ENCODE measurements at places on chromosomes 3 and 15.

DNA sequence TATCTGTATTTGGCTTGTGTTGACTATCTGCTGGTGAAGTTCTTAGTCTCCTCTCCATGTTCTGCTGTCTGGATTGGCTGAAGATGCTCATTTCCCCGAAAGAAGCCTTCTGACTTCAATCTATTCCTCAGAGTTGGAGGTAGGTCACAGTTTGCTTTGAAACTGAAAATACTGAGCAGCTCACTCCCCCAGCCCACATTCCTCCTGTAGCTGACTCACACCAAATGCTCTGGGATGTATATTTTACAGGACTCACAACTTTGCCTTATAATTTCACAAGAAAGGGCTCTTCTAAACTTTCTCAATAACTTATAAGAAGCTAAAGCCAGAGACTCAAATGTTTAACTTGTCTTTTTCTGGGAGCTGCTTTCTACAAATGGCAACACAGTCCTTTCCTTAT lies 36.3 kb upstream of the SNX4 start:
- no peak for DNase-seq

- DNase-seq, result peak; percentile 6
Measured at GRCh38 chr3:127044996-127045395, 62.1 kb downstream of the PLXNA1 start.

- no peak for DNase-seq
Measured at GRCh38 chr3:101876142-101876541, 26.8 kb downstream of the NFKBIZ start.

GRCh38 chr3:129343643-129344360 lies 65.1 kb downstream of the HMCES start:
- no peak for DNase-seq

- DNase-seq, result no peak
Measured at GRCh38 chr15:65211482-65211982, 259 bp upstream of the CILP start.

GRCh38 chr3:32996048-32996754 lies 44.8 kb downstream of the CCR4 start:
- DNase-seq, result peak; percentile 55

DNA sequence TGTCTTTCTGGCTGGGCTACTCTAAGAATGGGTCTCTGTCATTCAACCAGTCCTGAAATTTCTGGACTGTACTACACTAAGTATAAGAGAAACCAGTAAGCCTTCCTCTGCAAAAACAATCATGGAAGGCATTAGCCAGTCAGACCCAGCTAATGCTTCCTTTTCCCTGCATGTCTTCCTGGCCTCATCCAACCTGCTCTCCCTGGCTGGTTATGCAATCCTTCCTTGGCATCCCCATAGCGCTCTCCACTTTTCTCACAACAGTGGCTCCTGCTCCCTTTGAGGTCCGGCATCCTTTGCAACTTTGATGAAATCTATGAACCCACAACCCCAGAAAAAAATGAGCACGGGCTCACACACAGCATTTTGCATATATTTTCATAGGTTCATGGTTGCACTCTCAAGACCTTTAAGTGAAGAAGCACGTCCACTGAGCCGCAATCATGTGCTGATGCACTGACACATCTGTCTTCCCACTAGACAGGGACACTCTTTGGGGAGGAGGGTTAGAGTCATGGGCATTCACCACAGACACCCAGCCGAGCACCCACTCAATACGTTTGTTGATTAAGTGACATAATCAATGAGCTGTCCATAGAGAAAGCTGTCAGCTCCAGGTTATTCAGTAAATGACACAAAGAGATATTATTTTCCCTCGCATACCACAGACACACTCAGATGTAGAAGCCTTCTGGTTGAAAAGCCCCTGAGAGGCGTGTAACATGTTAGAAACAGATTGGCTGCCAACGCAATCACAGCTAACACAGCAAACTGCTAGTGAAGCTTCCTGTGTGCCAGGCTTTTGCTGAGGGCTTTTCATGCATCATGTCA lies 66.7 kb downstream of the PLD1 start:
- DNase-seq, result no peak

- no peak for DNase-seq
Measured at GRCh38 chr3:196419386-196419785, 12.8 kb downstream of the UBXN7 start.

GRCh38 chr3:6860954-6861624 lies at the start of gene GRM7:
GRM7 (plus strand) TSS chr3:6861115.
- no peak for DNase-seq

GRCh38 chr3:49813497-49814174 lies at the start of gene UBA7:
UBA7 (minus strand) TSS chr3:49813953; CDS start chr3:49813787, 166 bp downstream.
- no peak for DNase-seq

- DNase-seq, result no peak
Measured at GRCh38 chr15:63107895-63108546, 13.6 kb upstream of the LACTB start.

DNA sequence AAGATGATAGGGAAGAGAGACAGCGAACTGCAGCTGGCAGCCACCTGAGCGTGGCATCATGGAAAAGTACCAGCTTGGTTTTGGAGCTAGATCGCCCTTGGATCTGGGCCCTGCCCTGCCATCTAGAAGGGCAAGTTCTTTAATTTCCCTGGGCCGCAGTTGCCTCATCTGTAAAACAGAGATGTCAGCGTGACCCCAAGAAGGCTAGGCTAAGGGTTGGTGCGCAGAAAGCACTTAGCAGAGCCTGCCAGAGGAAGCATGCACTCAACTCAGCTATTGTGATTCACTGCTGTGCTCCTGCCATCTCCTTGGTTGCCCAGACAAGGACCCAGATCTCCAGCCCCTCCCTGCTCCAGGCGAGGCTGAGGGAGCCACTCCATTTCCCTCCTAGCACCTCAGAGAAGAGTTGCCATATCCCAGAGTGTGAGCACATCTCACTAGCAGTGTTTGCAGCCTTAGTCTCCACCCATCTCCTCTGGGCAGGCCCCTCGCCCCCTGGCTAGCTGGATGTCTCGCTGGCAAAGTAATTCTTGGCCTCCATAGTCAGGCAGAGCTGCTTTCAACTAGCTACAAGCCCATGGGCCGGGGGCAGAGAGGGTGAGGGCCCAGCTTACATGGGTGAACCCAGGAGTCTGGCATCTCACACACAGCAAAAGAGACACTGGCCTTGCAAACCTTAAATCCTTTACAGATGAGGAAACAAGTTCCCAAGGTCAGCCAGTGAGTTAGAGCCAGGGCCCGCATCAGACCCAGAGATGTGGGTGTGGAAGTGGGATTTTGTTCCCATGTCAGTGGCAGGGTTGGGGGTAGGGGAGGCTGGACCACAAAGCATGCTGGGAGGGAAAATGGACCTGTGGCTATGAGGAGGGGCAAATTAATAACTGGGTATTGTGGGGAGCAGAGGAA lies 280.7 kb upstream of the TLE3 start:
- no peak for DNase-seq

DNA sequence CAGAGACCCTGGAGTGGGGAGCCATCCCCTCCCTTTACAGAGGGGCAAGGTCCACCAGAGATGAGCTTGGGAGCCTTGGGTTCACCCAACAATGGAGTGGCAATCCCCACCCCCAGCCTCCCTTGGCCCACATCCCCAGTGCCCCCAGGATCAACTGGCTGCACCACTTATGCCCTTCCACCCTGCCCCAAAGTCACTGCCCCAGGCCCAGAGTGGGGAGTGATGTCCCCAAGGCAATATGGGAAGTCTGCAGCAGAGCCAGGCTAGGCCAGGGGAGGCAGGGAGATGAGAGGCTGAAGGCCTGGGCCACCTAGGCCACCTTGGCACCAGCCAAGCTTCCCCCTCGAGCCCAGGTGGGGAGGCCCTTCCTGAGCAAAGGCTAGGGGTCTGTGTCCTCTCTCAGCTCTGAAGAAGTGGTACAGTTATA lies 145.5 kb downstream of the SMAD6 start:
- DNase-seq, result no peak

DNA sequence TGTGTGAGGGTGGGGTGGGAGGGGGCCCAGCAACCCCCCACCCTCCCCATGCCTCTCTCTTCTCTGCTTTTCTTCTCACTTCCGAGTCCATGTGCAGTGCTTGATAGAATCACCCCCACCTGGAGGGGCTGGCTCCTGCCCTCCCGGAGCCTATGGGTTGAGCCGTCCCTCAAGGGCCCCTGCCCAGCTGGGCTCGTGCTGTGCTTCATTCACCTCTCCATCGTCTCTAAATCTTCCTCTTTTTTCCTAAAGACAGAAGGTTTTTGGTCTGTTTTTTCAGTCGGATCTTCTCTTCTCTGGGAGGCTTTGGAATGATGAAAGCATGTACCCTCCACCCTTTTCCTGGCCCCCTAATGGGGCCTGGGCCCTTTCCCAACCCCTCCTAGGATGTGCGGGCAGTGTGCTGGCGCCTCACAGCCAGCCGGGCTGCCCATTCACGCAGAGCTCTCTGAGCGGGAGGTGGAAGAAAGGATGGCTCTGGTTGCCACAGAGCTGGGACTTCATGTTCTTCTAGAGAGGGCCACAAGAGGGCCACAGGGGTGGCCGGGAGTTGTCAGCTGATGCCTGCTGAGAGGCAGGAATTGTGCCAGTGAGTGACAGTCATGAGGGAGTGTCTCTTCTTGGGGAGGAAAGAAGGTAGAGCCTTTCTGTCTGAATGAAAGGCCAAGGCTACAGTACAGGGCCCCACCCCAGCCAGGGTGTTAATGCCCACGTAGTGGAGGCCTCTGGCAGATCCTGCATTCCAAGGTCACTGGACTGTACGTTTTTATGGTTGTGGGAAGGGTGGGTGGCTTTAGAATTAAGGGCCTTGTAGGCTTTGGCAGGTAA lies 8.1 kb downstream of the FAM131A start:
- DNase-seq, result peak; percentile 39

DNA sequence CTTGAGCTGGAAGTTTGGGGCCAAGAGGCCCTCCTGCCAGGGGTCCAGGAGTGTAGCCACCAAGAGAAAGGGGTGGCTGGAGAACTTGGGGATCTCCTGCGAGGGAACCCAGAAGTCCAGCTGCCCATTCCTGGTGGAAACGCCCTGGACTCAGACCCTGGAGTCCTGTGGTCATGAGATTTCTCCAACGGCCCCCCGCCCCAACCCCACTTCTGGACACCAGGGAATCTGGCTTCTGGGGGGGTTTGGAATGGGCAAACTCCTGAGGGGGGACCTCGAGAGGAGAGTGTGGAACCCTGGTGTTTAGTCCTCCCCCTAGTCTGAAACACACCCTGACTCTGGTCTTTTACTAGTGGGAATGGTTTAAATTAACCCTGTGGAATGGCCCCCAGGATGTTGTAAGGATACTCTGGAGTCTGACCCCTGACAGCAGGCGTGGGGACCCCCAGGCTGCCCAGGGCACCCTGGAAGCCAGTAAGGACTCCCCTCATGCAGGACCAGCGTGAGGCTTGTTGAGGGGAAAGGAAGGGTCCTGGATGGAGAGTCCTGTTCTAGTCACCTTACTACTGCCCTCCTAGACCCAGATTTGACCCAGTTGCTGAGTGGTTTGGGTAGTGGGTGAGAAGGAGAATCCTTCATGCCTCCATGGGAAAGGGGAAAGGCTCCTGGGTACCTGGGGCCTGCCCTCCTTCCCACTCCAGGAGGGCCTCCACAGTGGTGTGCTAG lies 540 bp downstream of the KLHDC8B start:
- DNase-seq, result no peak

DNA sequence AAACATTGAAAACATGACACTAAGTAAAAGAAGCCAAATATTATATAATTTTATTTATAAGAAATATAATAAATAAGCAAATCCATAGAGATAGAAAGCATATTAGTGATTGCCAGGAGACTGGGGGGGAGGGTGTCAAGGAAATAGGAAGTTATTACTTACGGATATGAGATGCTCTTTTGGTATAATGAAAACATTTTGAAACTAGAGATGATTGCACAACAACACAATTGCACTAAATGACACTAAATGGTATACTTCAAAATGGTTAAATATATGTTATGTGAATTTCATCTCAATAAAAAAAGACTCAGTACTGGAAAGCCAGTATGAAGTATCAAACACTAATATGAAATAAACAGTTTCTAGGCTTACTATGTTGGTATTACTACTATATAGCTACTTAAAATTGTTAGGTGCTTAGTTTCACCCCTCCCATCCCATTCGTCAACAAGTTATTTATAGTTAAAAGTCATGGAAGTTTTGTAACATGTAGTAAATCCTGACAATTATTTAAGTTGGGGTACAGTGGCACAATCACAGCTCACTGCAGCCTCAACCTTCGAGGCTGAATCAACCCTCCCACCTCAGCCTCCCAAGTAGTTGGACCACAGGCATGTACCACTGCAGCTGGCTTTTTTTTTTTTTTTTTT lies 43.7 kb downstream of the STAG1 start:
- DNase-seq, result no peak

DNA sequence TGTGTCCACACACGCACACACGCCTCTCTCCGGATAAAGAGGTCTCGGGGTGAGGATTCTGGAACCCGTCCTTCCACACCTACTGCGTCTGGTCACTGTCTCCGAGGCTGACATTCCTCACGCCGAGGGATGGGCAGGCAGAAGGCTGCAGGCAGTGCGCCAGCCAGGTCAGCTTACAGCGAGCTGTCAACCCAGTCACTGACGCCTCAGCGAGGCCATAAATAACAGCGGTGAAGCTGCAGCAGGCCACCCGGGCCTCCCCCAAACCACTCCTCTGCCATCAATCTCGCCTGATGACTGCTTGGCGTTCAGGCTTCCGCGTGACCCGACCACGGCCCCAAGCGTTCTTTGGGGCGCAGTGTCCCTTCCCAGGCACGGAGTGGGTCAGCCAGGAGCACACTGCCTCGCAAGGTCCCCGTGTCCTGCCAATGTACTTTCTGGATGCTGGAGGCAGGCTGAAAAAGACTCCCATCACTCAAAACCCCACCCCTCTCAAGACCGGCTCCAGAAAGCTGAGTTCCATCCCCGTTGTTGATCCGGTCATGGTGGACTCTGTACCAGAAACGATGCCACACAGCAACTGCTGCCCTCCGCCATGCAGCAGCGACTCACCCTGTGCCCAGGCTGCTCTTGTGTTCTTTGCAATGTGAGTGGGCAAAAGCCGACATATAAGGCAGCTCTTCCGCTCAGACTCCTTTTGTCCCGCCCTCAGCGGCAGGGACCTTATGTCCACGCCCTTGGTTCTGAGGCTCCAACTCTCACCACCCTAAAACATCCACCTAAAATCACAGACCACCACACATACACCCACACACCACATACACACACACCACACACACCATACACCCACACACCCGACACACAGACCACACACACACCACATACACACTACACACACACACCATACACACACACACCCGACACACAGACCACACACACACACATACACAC lies 27.1 kb downstream of the CPN2 start:
- DNase-seq, result peak; percentile 62

Data from Jurkat, Clone E6-1 (cell line).